ENCODE measurements at places on chromosomes 6 and 20.

GRCh38 chr6:24214984-24215383 is 89.0 kb downstream of the NRSN1 start:
- DNase-seq = no peak

- no peak for DNase-seq
Measured at GRCh38 chr6:154041001-154041400, 2.0 kb downstream of the OPRM1 start.

DNA sequence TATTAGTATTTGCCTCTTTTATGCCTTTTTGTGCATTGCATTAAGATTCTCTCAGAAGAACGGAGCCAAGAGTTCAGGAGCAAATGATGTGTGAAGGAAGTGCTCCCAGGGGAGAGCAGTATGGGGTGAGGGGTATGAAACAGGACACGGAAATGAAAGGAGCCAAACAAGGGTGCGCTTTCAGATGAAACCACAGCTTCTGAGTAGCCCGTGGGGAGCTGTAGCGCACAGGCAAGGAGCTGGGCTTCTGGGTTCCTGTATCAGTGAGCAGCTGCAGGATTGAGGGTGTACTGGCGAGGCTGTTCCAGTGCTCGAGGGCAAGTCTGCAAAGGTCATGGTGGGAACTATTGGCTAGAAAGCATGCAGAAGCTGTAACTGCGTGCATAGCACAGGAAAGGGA is 25.4 kb downstream of the ANKEF1 start:
- no peak for DNase-seq

DNA sequence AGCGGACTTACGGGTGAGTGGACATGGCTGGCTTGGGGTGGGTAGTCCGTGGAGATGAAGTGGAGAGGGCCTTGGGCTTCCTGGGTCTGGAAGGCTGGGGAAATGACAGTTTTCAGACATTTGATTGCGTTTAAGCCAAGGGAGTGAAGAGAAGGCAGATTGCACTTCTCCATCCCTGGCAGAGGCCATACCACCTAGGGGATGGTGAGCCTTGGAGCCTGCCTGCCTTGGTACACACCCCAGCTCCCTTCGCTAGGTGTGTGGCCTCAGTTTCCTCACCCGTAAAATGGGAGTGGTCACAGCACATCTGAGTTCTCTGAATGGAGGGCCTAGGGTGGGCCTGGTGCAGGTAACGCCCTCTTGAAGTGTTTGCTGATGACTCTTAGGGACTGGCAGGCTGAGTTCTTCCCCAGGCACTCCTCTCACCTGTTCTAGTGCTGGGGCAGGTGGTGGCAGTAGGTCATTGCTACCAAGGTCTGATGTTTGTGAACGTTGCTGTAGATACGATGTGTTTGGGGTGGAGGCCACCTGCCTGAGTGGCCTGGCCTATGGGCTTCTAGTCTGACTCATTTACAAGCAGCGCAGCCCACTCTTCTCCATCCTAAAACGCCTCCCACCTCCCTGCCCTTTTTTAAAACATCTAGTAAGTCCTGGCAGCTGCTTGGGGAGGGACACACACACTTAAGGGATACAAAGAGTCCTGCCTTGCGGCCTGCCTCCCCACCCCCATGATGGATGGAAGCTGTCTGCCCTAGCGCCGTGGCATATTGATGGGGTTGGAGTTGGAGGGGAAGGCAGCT is 2.3 kb downstream of the RBM38 start:
- DNase-seq = no peak

DNA sequence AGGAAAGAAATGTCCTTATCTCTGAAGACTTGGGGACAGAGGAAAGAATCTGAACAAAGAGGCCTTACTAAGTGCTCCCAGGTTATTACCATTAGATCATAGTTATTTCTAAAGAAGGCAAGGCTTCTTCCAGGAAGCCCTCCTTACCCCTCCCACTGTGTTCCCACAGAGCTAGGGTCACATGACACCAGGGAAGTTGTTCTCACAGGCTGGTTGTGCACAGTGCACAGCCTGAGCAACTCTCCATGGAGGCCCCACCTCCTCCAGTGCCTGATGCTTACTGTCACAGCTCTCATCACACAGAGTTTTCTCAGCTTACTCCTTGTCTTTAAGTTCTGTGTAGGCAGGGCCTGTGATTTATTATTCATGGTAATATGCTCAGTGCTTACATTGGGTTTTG is 68.9 kb upstream of the SCGN start:
- DNase-seq = no peak

- no peak for DNase-seq
Measured at GRCh38 chr6:162900503-162900902, 172.7 kb downstream of the PACRG start.

DNA sequence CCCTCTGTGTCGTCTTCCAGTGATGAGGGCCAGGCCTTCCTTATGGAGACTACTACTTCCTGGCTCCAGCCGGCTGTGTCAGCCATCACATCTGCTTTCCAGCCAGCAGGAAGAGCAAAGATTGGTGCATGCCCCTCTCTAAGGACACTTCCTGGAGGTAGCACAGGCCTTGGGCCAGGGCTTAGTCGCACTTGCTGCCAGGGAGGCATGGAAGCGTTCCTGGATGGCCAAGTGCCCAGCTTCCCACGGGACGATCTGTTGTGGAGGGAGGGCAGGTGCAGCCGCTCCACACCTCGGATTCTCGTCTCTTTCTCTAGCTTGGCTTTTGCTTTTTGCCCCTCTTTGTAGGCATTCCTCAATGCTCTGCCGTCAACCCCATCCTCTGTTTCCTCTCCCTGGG is 11.9 kb downstream of the ERMARD start:
- no peak for DNase-seq

- DNase-seq = no peak
Measured at GRCh38 chr6:7730784-7731227, 4.9 kb downstream of the BMP6 start.

- no peak for DNase-seq
Measured at GRCh38 chr6:28711325-28711724, 185.6 kb downstream of the GPX5 start.

- DNase-seq = no peak
Measured at GRCh38 chr6:10081075-10081474, 333.8 kb downstream of the TFAP2A start.

DNA sequence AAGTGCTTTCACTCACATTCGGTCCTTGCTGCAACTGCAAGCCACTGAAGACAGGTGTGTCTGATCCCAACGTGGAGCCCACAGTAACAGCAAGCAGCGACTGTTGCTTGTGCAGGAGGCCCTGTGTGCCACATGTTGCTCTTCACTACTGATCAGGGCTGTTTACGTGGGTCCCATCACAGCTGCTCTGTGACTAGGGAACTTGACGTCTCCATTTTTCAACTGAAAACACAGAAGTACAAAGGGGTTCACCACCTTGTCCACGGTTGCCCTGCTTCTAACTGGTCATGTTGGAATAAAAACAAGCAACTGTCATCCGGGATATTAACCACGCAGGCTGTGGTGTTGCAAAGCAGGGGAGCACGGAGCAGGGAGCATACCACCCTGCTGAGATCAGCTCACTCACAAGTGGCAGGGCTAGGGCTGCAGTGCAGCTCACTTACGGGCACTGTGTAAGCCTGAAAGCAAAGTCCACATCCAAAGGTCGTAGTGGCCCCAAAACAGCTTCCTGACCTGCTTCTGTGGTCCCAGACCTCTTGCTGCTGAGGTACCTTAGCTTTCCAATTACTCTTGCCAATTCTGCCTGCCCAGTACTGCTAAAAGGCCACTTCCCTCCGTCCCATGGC is 105.8 kb upstream of the DUSP22 start:
- DNase-seq = no peak

DNA sequence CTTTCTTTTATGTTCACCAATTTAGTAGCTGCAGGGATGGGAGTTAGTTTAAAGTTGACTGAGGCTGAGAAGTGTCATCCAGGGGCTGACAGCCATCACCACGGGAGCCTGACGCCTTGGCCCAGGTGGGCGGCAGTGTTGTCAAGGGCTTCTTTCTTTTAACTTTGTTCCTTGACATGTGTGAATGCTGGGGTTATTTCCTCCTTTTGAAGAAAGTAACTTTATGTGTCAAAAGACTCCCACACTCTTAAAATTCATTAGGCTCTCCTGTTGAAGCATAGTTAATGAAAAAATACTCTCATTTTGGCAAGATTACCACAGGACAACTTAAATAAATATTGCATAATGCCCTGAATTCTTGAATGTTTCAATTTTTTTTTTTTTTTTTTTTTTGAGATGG is 50.0 kb downstream of the SASH1 start:
- no peak for DNase-seq

DNA sequence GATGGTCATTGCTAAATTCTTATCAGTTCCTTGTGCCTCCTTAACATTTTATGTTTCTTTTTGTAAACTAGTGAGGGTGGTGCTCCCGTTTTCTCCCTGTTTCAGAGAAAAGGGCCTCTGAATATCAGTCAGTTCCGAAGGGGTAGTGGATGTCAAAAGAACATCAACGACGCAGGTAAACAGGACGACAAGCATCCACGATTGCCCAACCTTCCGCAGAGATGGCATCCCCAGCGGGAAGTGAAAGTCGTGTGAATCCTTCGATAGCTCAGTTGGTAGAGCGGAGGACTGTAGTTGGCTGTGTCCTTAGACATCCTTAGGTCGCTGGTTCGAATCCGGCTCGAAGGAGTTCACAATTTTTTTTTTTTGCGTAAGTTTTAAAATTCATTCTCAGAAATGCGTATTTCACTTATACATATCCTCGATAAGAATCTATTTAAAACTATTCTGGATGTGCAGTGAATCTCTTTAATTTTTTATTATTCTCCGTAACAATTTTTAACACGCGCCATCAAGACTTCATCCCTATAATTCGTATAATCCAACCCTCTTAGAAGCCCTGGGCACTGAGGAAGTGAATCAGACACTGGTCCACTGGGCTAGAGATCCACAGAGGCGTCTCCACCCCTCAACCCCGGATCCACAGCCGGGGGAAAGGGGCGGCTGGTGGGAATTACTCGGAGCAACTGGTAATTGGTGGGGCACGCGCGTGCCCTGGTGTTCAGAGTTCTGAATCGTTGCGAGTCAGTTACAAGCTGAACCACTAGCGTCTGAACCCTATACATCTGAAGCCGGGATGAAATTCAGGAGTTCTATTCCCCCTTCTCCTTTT is 27.9 kb upstream of the ABT1 start:
- peak; percentile 100 for DNase-seq

- DNase-seq = no peak
Measured at GRCh38 chr20:63530788-63531160, 6.4 kb downstream of the PTK6 start.

DNA sequence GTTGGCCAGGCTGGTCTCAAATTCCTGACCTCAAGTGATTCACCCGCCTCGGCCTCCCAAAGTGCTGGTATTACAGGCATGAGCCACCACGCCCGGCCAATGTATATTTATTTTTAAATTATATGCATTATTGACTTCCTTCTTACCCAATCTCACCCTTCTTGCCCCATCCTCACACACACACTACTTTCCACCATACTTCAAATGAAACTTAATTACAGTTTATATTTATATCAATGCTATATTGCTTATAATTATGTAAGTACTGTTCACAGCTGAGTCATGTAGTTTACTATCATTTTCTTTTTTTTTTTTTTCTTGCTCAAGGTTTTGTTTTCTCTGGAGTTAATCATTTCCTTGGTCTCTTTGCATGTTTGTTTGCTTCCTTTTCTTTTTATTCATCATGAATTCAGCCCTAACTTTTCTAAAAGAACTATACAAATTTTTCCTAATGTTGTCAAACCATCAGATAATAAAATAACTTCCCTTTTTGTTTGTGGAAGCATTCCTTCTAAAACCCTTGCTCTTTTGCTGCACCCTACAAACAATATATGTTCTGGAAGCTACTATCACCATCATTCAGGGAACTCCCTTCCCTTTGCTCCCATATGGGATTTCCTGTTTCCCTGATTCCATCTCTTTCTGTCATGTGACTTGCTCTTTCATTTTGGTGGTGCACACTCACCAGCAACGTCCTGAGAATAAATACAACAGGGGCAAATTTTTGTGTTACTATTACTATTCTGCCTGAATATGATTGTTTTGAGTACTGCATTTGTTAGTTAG is 201.7 kb upstream of the SASH1 start:
- DNase-seq = no peak

DNA sequence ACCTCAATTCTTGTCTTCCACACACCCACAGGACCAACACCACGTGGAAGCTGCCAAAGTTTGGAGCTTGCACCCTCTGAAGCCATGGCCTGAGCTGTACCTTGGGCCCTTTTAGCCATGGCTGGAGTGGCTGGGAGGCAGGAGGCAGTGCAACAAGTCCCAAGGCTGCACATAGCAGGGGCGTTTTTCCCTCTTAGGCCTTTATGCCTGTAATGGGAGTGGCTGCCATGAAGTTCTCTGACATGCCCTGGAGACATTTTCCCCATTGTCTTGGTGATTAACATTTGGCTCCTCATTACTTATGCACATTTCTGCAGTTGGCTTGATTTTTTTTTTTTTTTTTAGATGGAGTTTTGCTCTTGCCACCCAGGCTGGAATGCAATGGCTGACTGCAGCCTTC is 44.4 kb upstream of the SLC22A3 start:
- no peak for DNase-seq

DNA sequence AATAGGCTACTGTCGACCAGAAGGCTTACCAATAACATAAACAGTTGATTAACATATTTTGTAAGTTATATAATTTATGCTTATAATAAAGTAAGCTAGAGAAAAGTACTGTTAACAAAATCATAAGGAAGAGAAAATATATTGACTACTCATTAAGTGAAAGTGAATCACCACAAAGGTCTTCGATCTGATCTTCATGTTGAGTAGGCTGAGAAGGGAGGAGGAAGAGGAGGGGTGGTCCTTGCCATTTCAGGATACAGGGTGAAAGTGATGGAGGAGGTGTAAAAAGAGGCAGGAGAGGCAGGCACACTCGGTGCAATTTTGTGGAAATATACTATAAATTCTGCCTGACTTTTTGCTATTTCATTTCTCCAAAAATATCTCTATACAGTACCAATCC is 10.4 kb downstream of the FBXL4 start:
- DNase-seq = no peak

GRCh38 chr20:61760321-61760720 is 305.4 kb downstream of the TAF4 start:
- DNase-seq = no peak

- DNase-seq = no peak
Measured at GRCh38 chr6:17504005-17504404, 96.1 kb upstream of the FAM8A1 start.

GRCh38 chr6:6717953-6718352 is 129.4 kb downstream of the LY86 start:
- DNase-seq = no peak

DNA sequence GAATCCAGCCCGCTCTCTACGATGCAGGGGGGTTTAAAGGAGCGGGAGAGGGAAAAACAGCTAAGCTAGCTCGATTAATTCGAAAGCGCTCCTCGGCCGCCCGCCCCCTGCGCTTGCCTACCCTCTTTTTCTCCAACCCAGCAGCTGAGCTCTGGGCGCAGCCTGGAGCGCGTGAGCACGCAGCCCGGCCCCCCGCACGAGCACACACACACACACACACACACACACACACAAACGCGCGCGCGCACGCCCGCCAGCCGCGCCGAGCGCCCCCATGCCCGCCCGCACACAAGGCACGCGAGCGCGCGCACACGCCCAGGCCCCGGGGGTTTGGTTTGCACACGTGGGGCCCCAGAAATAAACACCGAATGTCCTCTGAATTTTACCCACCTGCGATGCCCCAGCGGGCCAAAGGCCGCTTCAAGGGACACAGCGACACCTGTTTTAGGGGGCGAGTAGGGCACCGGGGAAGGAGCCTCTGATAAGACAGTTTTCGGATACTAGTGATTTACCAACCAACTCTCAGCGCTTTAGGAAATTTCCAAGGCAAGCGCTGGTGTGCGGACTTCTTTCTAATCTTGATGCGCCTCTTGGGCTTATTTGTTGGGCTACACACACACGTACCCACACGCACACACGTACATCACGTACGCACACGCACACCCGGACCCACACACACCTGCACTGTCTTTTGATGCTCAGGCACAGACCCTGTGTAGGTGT is 802 bp upstream of the NRN1 start:
- no peak for DNase-seq
